ENCODE measurements at places on chromosomes 16 and 17.

- no peak for DNase-seq
Measured at GRCh38 chr17:16419074-16419928, 3.9 kb downstream of the TRPV2 start.

DNA sequence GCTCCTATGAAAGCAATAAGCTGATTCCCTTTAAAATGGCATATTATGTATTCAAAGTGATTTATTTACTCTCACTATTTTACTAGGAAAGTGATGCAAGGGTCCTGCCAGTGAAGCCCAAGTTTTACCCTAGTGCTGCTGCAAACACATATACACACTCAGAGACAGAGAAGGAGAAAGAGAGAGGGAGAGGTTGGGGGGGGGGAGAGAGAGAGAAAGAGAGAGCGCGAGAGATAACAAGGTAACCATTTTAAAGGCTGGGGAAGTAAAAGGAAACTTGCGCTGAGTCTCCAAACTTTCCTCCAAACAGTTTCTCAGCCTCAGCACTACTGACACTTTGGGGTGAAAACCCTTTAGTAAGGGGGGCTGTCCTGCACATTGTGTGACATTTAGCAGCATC, 5.9 kb downstream of the USP31 start:
- no peak for DNase-seq

- no peak for DNase-seq
Measured at GRCh38 chr16:82653550-82654511, 27.1 kb downstream of the CDH13 start.

DNA sequence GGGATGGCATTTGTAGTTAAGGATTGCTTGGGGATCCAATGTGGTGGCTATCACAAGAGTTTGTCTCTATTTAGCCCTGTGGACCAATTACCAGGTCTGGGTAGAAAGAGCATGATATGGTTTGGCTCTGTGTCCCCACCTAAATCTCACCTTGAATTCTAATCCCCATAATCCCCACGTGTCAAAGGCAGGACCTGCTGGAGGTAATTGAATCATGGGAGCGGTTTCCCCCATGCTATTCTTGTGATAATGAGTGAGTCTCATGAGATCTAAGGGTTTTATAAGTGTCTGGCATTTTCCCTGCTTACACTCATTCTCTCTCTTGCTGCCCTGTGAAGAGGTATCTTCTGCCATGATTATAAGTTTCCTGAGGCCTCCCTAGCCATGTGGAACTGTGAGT, 86.4 kb upstream of the HS3ST4 start:
- DNase-seq: no peak

DNA sequence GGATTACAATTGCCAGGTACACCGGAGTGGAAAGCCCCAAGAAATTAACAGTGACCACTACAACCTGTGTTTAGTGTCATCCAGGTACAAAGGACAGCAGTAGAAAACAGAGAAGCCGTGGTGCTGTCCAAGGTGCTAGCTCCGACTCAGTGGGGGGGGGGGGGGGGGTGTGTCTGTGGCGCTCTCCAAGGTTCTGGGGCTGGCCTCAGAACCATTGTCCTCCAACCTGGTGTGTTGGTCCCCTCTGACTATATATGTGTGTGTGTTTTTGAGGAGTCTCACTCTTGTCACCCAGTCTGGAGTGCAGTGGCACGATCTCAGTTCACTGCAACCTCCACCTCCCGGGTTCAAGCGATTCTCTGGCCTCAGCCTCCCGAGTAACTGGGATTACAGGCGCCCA, 5.8 kb upstream of the ZNF23 start:
- no peak for DNase-seq

DNA sequence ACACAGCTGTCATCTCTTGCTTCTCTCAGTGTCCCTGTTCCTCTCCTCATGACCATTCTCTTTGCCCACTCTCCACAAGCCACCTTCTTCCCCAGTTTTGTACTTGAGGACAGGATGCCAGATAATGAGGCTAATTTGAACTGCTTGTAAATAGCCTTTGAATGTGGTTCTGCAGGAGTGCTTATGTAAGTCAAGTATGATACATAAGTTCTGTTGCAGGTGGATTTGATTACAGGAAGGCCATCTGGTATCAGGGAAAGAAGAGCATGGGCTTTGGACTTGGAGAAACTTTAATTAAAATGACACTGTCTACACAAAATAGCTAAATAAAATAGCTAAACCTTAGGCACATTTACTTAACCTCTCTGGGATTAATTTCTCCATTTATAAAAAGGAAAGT, 120.2 kb upstream of the HLF start:
- no peak for DNase-seq

- peak; percentile 50 for DNase-seq
Measured at GRCh38 chr17:49986396-49987289, 8.4 kb downstream of the DLX3 start.

DNA sequence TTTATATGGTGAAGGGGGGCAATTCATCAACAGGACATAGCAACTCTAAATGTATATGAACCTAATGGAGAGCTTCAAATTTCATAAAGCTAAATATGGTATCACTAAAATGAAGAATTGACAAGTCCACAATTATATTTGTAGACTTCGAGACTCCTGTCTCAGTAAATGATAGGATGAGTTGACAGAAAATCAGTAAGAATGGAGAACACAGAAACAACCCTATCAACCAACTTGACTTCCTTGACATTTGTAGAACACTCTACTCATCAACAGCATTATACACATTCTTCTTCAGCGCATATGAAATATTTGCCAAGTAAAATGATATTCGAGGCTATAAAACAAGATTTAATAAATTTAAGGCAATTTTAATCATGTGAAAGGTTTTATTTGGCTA, 322.9 kb upstream of the MAF start:
- DNase-seq: no peak

GRCh38 chr16:49465661-49466528, 92.3 kb downstream of the C16orf78 start:
- DNase-seq: no peak

- no peak for DNase-seq
Measured at GRCh38 chr16:54165912-54166865, 120.4 kb downstream of the IRX3 start.

- no peak for DNase-seq
Measured at GRCh38 chr17:16122697-16123434, 92.5 kb downstream of the NCOR1 start.

All from chondrocyte (in vitro differentiated cells).